ENCODE measurements at places on chromosomes 13 and 19.

DNA sequence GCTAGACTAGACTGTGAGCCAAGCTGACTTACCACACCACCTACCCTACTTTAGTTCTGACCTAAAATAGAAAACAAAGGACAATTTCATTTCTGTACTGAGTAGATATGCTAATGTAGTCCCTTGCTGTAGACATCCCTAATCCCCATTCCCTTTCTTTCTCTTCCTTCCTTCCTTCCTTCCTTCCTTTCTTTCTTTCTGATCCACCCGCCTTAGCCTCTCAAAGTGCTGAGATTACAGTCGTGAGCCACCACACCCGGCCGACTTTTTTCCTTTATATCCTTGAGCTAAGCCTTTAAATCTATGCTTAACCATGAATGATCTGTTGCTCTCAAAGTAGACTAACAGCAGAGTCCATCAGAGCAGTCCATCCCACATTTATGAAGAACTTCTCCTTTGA is 465.0 kb downstream of the SLITRK6 start:
- DNase-seq, result no peak

DNA sequence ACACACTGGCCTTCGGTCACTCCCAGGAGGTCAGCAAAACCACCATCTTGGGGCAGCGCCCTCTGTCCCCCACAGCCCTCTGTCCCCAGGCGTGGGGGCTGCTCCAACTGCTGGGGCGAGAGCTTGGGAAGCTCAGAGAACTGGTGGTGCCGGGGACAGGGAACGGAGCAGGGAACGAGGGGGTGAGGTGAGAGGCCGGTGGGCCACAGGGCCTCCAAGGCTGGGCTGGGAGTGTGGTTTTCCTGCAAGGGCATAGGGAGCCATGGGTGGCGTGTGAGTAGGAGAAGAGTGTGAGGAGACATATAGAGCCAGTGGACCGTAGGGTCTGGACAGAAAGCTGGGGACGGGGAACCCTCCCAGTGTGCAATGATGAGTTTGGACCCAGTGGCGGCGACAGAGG is 34.1 kb downstream of the F2RL3 start:
- no peak for DNase-seq

- DNase-seq, result peak; percentile 7
These were observed 4.5 kb upstream of the B3GNT8 start for GRCh38 chr19:41431426-41432386.

DNA sequence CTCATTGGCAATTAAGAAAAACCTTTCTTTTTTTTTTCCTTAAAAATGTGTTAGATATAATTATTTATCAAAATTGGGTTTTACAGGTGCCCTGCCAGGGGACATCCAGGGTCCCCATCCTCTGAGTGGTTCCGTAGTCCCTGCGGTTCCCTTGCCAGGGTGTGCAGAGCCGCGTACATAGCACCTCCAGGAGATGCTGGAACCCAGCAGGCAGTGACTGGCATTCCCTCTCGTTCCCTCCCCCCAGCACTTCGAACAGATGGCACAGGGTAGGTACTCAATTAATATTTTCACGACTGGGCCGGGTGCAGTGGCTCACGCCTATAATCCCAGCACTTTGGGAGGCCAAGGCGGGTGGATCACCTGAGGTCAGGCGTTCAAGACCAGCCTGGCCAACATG is 82.0 kb downstream of the COL4A1 start:
- DNase-seq, result no peak

GRCh38 chr19:10102787-10103236 is 334 bp upstream of the ANGPTL6 start:
- no peak for DNase-seq

GRCh38 chr13:89862691-89863036 is 1484.8 kb upstream of the MIR17HG start:
- DNase-seq, result no peak

DNA sequence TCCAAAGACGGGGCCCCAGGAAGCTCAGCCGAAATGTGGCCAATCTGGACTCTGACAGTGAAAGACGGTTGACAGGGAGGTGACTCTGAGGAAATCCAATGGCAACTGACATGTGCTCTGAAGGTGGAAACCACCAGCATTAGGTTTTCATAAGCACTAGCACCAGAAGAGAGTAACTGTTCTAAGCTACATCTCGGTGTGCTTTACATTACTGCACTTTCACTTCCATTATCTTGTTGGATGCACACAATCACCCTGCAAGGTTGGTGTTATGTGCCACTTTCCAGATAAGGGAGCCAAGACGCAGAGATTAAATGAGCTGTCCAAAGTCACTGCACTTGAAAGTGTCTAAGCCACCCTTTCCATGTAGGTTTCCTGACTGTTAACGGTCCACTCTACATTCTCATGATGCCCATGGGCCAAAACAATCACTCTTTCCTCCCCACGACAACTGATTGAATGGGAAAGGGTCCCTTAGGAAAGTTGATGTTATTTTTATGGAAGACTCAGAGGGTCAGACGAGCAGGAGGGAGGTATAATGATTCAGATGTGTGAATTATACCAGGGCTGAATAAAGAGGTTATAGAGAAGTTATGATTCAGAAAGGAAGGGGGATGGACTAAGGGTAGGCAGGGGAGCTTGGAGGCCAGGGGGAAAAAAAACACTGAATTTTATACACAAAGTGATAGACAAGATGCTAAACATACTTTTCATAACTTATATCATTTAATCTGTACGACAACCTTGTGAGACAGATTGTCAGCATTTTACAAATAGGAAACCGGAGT is 52.8 kb downstream of the RUBCNL start:
- no peak for DNase-seq

GRCh38 chr13:73966331-73966730 is 167.9 kb downstream of the KLF12 start:
- no peak for DNase-seq

- no peak for DNase-seq
These were observed 7.0 kb downstream of the PPP5C start for GRCh38 chr19:46353730-46354528.

- no peak for DNase-seq
These were observed 15.5 kb upstream of the ZNF14 start for GRCh38 chr19:19748249-19748938.

GRCh38 chr19:45440873-45441654 is 17.3 kb upstream of the ERCC1 start:
- no peak for DNase-seq

DNA sequence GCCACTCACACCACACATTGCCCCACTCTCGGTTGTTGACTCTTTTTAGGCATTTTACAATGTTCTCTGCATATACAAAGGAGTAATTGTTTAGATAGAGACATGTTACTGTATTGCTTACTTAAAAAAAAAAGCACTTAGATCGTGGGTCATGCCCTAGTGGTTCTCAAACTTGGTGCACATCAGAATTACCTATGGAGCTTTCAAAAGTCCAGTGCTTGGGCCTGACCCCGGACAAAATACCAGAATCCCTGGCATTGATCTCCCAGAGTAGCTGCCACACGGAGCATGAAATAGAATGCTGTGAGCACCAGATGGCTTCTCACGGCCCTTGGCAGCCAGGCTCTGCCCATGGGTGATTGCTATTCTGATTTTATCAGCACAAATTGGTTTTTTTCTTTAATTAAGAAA is 20.0 kb downstream of the ACP7 start:
- no peak for DNase-seq

DNA sequence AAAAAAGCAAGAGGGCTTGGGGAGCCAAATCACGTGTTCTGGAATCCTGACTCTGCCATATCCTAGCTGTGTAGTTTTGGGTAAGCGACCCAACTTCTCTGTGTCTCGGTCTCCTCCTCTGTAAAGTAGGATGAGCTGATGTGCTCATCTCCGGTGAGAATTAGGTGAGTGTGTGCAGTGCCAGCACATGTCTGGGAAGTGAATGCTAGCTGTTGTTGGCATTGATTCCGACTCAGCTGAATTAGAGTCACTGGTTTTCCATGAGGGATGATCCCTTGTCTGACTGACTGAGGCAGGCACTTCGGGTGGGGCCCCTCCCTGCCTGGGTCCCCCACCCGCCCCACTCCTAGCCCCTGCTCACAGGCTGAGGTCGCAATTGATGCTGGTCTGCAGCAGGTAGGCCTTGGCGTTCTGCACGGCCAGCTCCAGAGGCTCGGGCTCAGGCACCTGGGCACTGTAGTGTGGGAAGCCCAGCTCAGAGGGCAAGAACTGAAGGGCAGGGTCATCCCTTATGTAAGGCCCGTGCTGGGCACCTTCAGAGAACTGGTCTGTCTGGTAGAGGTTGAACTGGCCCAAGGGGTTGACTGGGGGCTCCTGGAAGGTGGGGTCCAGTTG is 835 bp downstream of the RSPH6A start:
- DNase-seq, result no peak

DNA sequence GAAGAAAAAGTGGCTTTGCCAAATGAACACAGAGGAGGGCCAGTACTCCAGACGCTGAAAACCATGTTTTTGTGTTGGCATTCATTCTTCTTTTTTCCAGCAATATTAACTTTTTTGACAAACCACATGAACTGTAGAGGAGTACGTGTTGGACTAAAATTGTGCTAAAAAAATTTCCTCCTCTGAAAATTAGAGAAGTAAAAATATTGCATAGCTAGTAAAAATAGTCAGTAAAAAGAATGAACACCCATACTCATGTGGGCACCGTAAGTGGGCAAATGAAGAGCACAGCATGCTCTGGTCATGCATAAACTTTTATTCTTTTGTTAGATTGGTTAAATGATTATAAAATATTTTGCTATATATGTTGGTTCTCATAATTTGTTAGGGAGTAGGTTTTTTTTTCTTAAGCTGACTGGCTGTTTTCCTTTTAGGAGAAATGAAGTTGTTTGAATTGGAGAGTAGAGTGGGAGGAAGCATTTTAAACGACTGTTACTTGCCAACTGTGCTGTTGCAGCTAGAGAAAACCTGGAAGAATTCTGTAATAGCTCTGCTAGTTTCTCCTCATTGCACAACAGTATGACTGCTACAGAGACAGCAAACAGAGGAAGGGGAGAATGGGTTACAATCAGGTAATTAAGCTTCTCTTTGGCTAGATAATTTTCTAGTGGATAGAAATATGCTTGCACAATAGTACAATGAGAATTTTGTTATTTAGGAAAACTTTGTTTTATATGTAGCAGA is 222.4 kb downstream of the KCTD12 start:
- DNase-seq, result no peak

- DNase-seq, result no peak
These were observed 63.4 kb upstream of the LRCH1 start for GRCh38 chr13:46489586-46490023.

DNA sequence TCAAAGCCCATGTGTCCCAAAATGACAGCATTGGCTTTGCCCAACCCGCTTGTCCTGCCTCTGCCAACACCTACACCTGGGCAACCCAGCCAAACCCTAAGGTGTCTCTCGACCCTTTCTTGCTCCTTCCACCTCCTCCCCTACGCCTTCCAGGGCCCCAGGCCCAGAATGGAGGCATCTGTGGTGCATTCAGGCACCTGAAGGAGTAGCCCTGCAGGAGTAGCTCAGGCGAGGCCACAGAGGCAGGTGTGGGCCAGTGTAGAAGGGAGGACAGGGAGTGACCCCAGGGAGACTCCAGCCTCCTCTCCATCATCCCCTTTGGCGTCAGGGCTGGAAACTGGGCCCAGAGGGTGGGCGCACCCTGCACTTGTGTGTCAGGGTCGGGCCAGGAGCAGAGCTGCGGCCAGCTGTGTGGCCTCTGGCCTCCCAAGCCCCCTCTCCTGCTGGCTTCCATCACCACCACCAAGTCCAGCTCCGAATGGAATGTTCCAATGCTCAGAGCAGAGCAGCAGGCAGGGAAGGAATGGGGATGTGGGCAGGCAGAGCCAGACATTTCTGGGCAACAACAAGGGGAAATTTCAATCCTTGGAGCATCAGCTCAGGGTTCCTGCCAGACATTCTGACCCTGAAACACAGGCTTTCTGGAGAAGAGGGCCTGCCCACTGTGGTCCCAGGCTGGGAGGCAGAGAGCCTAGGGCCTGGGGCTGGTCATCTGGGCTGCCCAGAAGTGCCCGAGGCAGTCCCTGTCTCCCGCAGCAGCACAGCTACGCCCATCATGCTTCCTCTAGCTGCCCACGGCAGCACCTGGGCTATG is 16.4 kb downstream of the PLEKHF1 start:
- no peak for DNase-seq

GRCh38 chr13:76886005-76886291 is 257 bp downstream of the KCTD12 start:
- DNase-seq, result no peak

DNA sequence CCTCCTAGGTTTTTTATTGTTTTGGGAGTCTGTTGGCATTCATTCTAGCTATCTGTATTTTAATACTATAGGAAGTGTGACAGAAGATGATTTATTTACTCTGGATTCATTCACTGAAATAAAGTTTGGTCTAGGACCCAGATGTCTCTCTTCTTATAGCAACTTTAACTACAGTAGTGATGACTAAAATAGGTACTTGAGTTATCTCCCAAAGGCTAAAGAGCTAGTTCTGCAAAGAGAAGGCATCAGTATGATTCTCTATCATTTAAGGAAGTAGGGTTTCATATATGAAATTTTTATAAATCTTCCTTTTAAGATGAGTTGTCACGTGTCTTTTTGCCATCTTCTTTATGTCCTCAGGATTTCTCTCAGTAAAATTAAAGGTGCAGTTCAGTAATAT is 507.4 kb downstream of the KCTD12 start:
- DNase-seq, result no peak

- DNase-seq, result no peak
These were observed 31.1 kb upstream of the ATP12A start for GRCh38 chr13:24648983-24649687.

- DNase-seq, result no peak
These were observed 7.4 kb upstream of the GIPR start for GRCh38 chr19:45660636-45661035.

GRCh38 chr19:10861103-10861651 is 10.2 kb upstream of the CARM1 start:
- DNase-seq, result no peak

DNA sequence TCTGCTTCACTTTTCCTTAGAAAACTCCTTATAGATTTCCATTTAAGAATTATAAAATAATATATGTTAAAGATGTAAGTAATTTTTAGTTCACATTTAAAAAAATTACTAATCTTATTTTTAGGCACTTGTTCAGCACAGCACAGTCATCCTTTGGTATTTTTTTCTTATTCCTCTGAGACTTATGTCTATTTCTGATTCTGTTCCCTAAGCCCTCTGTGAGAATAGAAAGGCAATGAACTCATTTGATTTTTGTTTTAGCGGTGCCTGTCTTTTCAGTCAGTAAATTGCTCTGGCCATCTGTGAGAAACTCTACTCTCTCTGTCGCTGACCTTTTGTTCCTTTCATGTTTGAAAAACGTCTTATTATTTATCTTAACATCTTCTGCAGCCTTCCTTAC is 168.1 kb downstream of the PCDH17 start:
- DNase-seq, result no peak

Measured in NCI-H1105 (cell line).